ENCODE measurements at places on chromosomes 2 and 18.

DNA sequence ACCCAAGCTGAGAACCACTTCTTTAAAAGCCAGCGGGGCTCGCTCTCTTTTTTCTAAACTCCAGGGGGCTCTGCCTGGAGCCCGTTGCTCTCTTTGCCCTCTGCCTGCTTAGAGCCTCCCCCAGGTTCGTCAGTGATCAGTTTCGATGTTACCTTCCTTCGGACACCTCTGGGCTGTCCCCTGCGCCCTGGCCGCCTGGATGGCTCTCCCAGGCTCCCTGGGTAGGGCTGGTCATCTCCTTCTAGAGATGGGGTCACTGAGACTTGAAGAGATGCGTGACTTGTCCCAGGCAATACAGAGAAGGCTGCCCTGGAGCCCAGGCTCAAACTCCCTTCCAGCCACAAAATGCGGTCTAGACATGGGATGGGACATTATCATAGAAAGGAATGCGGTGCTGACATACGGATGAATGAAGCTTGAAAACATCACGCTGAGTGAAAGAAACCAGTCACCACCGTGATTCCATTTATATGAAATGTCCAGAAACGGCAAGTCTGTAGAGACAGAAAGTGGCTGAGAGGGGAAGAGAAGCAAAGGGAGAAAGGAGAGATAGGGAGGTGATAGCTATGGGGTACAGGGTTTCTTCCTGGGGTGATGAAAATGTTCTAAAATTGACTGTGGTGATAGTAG lies 14.6 kb downstream of the KCNF1 start:
- DNase-seq: no peak

- DNase-seq: no peak
Observed at GRCh38 chr2:45843136-45843535, 191.7 kb downstream of the PRKCE start.

- DNase-seq: no peak
Observed at GRCh38 chr2:25380586-25381375, 39.1 kb upstream of the DNMT3A start.

DNA sequence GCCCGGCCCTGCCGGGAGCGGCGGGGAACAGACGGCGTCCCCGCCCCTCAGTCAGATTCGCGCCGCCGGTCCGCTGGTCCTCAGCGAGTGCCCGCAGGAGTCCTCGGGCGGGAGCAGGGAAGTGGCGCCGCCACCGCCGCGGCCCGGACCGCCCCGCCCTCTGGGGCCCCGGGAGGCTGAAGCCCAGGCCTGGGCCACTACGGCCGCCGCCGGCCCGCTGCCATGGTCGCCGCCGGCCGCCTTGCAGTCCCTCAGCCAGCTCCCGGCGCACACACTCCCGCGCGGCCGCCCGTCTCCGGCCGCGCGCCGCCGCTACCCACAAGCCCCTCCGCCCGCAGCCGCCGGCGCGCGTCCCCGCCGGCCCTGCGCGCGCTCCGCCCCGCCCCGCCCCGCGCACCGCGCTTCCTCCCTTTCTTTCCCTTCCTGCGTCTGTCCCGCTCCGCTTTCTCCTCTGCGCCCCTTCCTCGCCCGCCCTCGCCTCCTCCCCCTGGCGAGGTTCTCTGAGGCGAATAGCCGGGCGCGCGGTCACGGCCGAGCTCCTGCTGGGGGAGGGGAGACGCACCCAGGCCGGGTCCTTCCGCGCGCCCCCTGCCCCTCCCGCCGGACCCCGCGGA lies at the start of gene ROCK2:
ROCK2 (minus strand) TSS at position 295 of the 614 bp plus-strand sequence. CDS start 500 bp downstream, outside the sequence.
- peak; percentile 91 for DNase-seq

GRCh38 chr2:112301171-112301584 lies 25.8 kb downstream of the ZC3H6 start:
- DNase-seq: no peak

DNA sequence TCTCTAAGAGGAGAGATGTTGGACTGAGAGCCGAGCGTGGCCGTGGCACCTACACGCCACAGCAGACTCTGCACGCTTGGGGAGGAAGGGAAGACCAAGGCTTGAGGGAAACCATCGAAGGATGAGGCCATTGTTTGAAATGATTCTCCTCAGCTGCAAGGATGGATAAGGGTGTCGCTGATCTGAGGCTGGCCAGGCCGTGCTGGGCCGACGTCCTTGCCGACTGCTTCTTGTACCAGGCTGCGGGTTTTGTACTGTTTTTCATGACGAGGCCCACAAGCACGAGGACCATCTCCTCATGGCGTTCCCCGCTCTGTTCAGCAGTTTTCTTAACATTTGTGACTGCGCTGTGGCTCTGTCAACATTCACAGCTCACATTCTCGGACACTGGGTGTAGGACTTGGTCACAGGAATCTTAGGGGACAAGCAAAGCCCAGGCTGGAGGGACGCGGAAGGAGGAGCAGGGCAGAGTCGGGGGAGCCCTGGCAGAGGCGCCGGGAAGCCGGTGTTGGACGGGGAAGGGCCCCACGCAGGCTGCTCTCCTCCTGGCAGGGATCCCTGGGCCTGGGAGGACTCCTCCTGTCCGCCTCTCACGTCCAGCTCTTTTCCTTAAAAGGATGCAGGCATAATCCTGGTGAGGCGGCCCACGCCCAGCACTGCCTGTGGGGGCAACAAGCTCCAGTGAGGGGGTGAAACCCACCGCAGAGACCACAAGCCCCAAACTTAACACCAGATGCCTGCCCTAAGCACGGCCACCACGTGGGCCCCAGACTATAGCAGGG lies 259.0 kb upstream of the SALL3 start:
- DNase-seq: no peak

GRCh38 chr2:81675641-81676040 lies 1371.1 kb upstream of the LRRTM1 start:
- no peak for DNase-seq
